CD4-positive, alpha-beta T cell treated with Interleukin-6 at 100 ng/mL for 8 hours (primary cell): ENCODE measurements at places on chromosomes 3 and 15.

GRCh38 chr15:67091071-67091979, 25.9 kb downstream of the SMAD3 start:
- peak; percentile 73 for DNase-seq

- no peak for DNase-seq
These were observed 435 bp downstream of the SLC35G2 start for GRCh38 chr3:136819392-136819730.

DNA sequence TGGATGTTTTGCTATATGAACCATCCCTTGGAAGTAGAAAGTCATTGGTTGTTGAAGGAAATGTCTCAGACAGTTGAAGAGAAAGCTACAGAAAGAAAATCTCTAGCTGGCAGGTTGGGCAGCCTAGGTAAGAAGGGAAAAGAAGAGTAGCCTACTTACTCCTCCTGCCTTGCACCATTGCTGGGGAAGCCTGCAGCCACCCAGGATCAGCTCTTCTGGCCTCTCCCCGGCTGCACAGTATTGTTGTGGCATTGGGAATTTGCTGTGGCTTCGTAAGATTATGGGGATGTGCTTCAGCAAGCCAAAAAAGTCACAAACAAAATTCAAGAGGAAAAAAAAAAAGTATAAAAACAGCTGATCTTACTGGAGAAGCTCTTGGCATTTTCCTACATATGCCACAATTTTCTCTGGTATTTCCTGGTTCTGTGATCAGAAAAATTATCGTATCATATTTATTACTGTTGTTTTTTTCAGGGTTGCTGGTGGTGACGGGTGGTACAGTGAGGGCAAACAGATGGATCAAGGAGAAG, 154.2 kb downstream of the TIGIT start:
- DNase-seq: no peak

GRCh38 chr15:58096529-58097084, 31.1 kb upstream of the ALDH1A2 start:
- DNase-seq: no peak

GRCh38 chr3:39754549-39754948, 54.9 kb upstream of the MYRIP start:
- DNase-seq: no peak

DNA sequence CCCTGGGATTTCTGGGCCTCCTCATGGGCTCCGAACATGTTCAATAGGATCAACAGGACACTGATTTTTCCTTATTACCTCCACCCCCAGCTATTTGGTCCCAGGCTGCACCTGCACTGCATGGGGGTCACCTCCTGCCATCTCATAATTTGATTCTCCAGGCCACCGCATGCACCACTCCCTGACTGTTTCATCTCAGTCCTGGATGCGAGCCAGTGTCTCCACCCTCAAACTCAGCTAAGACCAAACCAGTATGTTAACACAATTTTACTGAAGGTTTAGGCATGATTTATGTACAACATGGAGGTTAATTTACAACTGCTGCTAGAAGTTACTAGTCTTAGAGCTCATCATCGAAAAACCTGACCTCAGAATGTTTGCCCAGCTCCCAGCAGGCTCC, 249.5 kb downstream of the UACA start:
- no peak for DNase-seq

- no peak for DNase-seq
These were observed 175.0 kb upstream of the MCTP2 start for GRCh38 chr15:94056314-94056713.

DNA sequence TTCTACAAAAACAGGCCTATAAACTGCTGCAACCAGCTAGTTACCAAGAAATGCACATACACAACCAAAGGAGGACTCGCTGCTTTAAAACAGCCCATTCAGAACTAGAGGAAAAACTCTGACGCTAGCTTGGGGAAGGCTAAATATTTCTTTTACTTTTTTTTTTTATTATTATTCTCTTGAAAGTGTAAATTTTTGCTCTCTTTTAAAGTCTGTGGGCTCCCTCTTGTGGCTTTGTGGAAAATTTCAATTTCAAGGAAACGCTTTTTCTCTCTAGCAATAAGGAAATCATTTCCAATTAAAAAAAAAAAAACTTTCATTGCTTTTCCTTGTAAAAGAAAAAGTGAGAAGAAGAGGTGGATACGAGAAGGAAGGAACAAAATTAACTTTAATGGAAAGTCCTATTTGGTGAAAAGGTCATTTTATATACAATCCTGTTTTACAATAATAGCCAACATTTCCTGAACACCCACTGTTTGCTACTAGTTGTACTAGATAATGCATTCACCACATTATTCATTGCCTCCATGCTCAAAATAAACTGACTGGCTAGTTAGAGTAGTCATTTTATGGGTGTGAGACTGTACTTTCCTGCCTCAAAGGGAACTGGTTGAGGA, 51.2 kb upstream of the SAMMSON start:
- no peak for DNase-seq

- no peak for DNase-seq
These were observed 43.4 kb downstream of the SNAPC5 start for GRCh38 chr15:66454143-66454542.

DNA sequence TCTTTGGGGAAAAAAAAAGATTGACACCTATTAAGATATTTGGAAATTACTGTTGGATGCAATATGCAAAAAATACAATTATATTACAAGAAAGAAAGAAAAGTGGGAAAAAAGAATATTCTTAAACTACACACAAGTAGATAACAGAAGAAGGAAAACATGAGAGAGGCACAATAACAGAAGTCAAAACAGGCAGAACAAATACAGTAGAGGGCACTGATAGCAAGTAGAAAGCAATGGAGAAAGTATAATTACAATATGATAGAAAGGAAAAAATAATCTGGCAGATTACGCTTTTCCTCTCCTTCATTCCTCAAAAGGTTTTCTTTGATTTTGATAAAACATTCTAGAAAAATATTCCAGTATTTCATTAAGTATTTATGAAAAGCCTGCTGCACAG, 72.1 kb downstream of the ADAM10 start:
- DNase-seq: no peak

- DNase-seq: no peak
These were observed 475 bp downstream of the ERC2 start for GRCh38 chr3:56467801-56468183.

DNA sequence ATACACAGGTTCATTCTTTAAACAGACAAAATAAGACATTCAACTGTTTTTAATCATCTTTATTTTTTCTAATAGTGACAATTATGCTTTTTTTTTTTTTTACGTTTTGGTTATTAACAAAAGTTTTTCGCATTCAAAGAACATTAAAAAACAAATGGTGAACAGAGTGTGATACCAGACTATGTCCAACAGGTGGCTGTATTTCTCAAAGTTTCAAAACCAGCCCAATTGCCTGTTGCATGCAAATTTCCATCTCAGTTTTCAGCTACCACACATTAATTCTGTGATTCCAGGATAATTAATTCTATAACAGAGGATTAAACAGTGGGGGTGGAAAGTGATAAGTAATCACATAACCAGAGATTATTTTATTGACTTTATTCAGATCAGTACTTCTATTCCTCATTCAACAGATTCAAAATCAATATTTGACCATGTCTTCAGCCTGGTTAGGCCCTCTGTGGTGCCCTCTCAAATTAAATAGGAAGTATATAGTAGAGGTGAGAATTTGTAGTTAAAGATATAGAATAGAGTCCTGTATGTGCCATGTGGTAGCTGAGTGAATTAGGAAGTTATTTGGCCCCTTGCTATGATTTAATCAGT, 122.2 kb upstream of the DCBLD2 start:
- no peak for DNase-seq

DNA sequence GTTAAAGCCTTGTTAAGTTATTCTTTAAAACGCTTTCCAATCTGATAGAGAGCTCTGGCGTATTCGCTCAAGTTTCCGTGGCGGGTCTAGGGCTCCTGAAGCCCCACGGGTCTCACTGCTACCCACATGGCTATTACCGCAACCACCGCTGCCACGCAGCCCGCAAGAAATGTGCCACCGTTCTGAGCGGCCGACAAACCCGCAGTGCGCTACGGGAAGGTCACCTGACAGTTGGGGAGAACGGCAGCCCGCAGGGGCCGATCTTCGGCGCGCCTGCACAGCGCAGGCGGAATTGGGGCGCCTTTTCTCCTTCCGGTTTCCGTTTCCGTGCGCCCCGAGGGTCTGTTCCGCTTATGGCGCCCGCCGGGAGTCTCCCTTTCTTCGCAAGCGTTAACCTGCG, 76.6 kb upstream of the SNRPN start:
- no peak for DNase-seq

GRCh38 chr3:127597020-127597771, 1.0 kb upstream of the MCM2 start:
- no peak for DNase-seq

GRCh38 chr15:101252836-101253235, 988 bp upstream of the CHSY1 start:
- no peak for DNase-seq

DNA sequence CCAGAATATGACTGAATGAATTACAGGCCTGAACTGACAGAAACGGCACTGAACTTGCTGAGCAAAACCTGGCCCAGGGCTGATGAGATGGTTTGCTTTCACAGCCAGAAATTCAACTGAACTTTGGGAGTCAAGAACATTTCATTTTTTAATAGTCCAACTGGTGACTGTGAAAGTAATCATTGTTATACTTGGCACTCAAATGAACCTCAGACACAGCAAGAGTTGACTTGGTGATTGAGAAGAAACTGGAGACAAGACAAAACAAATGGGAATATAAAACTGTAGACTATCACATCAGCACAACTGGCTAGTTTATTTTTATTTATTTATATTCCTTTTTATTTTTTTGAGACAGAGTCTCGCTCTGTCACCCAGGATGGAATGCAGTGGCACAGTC, 858.9 kb upstream of the CFAP20DC start:
- DNase-seq: no peak

GRCh38 chr3:111924283-111924682, 54.5 kb upstream of the ABHD10 start:
- no peak for DNase-seq

DNA sequence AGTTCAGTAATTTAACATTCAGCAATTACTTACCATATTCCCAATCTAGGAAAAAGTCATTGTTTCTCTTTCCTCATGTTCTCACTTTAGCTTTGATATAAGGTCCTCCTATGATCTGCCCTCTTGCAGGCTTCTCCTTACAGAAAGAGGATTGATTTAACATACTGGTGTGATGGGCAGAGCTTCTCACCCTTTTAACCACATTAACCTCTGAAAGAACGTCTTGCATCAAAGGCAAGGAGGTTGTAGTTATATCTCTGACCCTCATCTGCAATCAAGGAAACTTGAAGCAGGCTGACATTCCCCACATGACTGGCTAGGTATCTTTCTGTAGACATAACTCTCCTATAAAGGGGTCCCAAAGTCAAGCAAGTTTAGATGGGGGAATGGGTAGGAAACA, 39.5 kb downstream of the BTLA start:
- no peak for DNase-seq

GRCh38 chr3:7760718-7761117, 740.9 kb upstream of the LMCD1 start:
- DNase-seq: no peak

GRCh38 chr15:35246451-35246850, 161.4 kb upstream of the NANOGP8 start:
- no peak for DNase-seq

- DNase-seq: no peak
These were observed 135.2 kb downstream of the ECT2 start for GRCh38 chr3:172885704-172886103.

GRCh38 chr15:48400086-48400485, 68.9 kb downstream of the DUT start:
- DNase-seq: no peak

GRCh38 chr3:69226071-69226470, 103.7 kb upstream of the LMOD3 start:
- DNase-seq: no peak

GRCh38 chr3:57030721-57031120, 29.7 kb upstream of the SPATA12 start:
- no peak for DNase-seq

- no peak for DNase-seq
These were observed 105.1 kb upstream of the BCL6 start for GRCh38 chr3:187850258-187850921.

DNA sequence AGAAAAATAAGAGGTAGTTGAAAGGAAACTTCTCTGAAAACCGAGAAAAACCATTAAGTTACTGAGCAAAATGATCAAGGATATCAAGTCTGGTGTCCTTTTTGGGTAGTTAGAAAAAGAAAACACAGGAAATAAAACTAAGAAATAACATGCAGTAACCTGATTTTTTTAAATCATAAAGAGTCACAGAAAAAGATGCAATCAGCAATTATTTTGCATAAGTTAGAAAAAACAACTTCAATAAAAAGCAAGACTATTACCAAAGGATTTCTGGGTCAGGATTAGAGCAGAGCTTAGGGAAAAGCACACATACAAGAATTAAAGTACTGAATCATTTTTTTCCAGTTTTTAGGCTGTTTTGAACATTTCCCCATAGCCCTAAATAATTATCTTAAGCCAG, 28.5 kb upstream of the ANO10 start:
- no peak for DNase-seq

DNA sequence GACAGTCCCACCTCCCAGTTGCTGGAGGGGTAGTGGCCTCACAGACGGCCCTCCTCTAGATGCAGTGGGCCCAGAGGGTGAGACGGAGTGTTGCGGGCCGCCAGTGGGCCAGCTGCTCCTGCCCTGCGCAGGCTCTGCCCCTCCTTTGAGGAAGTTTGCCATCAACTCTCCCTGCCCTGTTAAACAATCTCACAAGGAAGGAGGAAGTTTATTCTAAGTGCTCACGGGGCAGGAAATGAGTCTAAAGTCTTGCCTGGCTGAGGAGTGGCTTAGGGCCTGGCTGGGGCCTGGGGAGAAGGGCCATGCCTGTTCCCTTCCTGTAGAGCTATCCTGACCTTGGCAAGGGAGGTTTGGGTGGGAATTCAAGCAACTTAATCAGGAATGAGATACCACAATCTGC, at the start of gene FAM3D:
Gene FAM3D, minus strand, starts transcription at position 92 of the 400 bp plus-strand sequence. CDS start 11,211 bp downstream, outside the sequence.
- no peak for DNase-seq

DNA sequence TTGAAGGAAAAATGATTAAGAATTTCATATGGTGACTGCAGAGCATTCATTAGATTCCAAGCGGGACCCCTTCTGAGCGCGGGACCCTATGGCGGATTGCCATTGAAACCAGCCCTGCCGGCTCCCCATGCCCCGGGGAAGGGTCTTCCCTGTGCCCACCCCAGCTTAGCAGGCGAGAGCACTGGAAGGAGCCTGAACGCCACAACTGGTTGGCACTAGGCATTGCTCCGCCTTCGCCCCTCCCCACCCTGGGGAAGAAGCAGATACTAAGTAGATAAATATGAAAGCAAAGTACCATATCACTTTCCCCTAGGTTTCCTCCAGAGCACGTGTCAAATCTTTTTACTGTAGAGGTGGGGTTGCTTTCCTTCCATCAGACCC, 70.7 kb downstream of the CYP19A1 start:
- DNase-seq: no peak

DNA sequence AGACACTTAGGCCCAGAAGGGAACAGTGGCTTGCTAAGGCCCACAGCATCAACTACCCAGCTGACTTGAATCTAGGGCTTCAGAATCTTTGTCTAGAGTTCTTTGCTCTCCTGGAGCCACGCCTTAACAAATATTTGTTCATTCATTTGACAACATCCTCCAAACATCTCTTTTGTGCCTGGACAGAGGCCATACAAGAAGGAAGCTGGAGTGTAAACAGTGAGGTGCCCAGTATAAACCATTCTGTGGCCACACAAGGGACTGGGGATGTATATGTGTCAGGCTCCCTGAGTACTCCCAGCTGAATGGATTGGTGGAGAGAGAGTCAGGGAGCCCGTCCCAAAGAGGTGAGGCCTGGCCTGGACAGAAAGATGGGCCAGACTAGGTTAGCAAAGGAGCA, 3.4 kb downstream of the CIB2 start:
- DNase-seq: no peak
